Activated T-helper 17 cell treated with anti-CD3 and anti-CD28 coated beads, Interleukin-2, amount 50 U/mL, for 72 hours (primary cell): ENCODE measurements at places on chromosomes 11 and 22. TPM values are rescaled to one million over a fixed set of nuclear protein-coding genes. Genes with fewer than 3 reads are reported as not detected.

DNA sequence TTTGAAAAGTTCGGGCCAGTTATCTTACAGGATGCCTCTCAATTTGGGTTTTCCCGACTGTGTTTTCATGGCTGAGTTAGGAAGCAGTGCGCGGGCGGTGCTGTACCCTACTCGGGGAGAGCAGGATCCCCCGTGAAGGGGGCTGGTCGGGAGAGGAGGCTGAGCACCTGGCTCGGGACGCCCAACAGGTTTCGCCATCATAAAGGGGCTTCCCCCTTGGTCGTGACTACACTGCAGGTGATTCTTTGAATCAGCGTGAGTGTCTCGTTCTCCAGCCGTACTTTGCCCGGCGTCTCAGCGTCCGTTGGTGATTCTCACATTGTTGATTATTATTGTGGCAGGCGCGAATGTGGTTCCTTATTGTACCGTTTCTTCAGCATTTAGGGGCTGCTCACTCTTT lies 46.6 kb downstream of the ST14 start:
- ATAC-seq = no peak

GRCh38 chr11:122872046-122872445 lies 10.5 kb upstream of the JHY start:
- ATAC-seq = no peak

The OR52I2 gene
- total RNA-seq = not detected

DNA sequence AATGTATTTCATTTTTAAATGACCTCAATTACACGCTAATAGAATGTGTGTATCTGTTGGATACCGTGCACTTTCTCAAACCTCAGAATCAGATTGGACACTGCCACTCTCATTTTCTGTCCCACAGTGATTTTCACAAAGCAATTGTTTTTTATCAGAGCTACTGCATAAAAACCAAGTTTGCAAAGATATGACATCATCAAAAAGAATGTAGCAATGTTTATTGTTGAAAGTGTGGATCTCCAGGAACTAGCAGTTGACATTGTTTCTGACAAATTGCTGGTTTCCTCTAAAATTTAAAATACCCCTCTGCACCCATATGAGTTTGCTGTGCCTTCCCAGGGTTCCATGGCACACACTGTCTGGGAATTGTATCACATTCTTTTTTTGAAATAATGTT lies 362.7 kb upstream of the DDI1 start:
- ATAC-seq = no peak

GRCh38 chr11:64358907-64359711 lies at the start of gene RPS6KA4:
RPS6KA4 (plus strand) TSS chr11:64359162; CDS start chr11:64359236, 74 bp downstream.
- peak; percentile 82 for ATAC-seq

The CEP126 gene
- 0.97 TPM for total RNA-seq

- no peak for ATAC-seq
These were observed 57.6 kb downstream of the SLC5A1 start for GRCh38 chr22:32100711-32101110.

The MOGAT2 gene
- not detected for total RNA-seq

The PKP3 gene
- not detected for total RNA-seq

DNA sequence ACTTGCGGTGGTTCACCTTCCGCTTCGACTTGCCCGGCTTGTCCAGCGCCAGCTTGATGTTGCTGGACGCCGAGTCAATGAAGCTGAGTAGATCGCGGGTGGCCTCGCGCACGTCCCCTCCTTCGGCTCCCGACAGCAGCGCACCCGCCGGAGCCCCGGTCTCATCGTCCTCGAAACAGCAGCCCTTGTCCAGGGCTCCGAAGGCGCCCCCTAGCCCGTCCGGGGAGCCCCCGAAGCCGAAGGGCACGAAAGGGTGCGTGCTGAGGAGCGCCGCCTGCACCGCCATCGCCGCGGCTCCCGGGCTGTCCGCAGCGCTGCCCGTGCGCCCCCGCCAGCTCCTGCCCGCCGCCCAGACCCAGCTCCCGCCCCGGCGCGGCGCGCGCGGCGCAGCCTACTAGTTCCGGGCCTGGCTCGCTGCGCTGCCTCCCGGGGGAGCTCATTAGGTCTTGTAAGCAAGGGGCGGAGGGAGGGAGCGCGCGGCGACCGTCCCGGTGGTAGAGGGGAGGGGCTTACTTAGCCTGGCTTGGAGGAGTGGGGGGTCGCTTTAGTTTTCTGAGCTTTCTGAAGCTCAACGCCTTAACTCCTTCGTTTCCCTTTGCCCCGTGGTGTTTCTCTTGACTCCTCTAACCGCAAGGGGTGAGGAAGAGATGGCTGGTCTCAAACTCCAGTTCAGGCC lies at the start of gene FAM181B:
FAM181B (minus strand) TSS at position 421 of the 676 bp plus-strand sequence; CDS start at position 286, 135 bp downstream.
- peak; percentile 35 for ATAC-seq

The FAM180B gene
- total RNA-seq = not detected

DNA sequence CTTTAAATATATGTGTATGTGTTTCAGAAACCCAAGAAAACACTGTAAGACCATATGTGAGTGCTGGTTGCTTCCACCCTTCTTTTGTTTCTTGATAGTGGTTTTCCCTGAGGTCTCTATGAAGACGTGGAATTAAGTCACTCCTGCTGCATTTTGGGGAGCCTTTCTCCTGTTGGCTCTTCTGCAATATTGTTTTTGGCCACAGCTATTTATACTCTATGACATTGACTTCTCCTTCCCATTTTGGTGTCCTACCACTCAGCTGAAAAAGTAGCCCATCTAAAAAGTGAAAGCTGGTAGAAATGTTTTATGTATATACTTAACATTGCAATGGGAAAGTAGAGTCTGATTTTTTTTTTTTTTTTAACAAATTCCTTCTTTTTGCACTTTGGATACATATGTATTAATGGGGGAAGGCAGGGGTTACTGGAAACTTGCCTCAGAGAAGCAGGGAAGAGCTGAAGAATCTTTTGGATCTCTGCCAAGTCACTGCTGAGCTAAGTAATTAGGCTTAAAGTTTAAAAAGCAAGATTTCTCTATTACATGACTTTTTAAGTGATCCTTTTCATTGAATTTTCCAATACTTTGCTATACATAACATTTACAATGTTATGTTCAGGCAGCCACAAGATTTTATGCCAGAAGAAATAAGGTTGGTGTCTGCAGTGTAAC lies 1.8 kb downstream of the TTC17 start:
- no peak for ATAC-seq

The PHETA2 gene
- total RNA-seq = 2.5 TPM

- ATAC-seq = peak; percentile 99
These were observed 3.9 kb downstream of the UCP3 start for GRCh38 chr11:74004759-74005615.

The APOL4 gene
- total RNA-seq = 1.2 TPM

The FAM111B gene
- 51.5 TPM for total RNA-seq

DNA sequence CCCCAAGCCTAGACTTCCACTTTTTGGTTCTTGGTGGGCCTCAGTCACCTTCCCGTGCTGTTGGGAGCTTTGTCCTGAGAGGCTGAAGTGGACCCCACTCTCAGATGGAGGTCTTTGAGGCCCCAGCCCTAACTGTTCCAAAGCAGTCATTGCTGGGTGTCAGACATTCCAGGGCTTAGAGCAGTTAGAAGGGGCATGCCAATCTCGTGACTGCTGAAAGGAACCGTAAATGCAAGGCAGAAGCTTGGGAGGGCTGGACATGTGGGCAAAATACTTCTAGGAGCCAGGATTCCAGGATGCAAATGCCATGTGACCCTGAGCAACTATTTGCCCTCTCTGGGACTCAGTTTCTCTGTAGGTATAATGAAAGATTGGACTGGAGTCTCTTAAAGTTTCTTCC lies 118.8 kb upstream of the CRYBB3 start:
- no peak for ATAC-seq
